ENCODE measurements at places on chromosomes 1 and 21. TPM values are rescaled to one million over a fixed set of nuclear protein-coding genes. Genes with fewer than 3 reads are reported as not detected.
A peak's percentile ranks its signal among the peaks of the same experiment; 100 is the strongest.

Gene KRTCAP2
- total RNA-seq: 177 TPM

Gene UBXN10
- total RNA-seq: 0.23 TPM

Gene CDC14A
- 34.2 TPM for total RNA-seq

DNA sequence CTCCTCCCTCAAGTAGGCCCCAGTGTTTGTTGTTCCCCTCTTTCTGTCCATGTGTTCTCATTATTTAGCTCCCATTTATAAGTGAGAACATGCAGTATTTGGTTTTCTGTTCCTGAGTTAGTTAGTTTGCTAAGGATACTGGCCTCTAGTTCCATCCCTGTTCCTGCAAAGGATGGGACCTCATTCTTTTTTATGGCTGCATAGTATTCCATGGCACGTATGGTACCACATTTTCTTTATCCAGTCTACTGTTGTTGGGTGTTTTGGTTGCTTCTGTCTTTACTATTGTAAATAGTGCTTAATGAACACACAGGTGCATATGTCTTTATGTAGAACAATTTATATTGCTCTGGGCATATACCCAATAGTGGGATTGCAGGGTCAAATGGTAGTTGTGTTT lies 232.9 kb downstream of the TPR start:
- H3K27me3 ChIP-seq: no peaks in the 10 kb centered on the region
- no peak for DNase-seq
- no peak overlapping the region for H3K27ac ChIP-seq
- H3K4me3 ChIP-seq: no peak overlapping the region
- H3K36me3 ChIP-seq: no peaks in the 10 kb centered on the region

GRCh38 chr1:8506995-8507615 lies 189.2 kb downstream of the SLC45A1 start:
- no peak overlapping the region for H3K4me3 ChIP-seq
- no peak for DNase-seq

DNA sequence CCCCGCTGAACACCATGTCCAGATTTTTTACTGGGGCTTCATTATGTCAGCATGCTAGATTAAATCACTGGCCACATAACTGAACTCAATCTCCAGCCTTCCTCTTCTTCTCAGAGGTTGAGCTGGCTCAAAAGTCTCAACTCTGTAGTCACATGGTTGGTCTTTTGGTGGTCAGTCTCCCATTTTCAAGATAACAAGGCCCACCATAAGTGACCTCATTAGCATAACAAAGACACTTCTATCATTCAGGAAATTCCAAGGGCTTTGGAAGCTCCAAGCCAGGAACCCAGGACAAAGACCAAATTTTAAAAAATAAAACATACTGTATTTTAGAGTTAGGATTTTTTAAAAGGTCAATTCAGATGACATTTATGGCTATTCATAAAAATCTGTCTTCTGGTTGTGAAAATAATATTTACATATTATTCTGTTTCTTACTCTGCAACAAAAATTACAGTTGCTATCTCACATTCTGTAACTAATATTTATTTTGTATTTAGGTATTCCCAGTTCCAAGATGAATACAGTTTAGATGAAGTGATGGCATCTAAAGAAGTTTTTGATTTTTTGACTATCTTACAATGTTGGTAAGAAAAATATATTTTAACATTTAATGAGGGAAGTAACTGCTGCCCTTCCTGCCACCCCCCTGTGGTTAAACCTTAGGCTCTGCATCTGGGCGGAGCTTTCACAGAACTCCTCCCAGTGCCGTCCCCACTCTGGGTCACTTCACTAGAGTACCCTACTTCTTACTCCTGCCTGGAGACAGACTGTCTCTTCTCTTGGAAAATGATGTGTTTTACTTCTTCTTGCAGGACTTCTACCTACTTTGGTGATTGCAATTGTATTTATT lies 49.3 kb downstream of the SCP2 start:
- no peak overlapping the region for H3K4me3 ChIP-seq
- H3K27me3 ChIP-seq: no peaks in the 10 kb centered on the region
- DNase-seq: no peak

DNA sequence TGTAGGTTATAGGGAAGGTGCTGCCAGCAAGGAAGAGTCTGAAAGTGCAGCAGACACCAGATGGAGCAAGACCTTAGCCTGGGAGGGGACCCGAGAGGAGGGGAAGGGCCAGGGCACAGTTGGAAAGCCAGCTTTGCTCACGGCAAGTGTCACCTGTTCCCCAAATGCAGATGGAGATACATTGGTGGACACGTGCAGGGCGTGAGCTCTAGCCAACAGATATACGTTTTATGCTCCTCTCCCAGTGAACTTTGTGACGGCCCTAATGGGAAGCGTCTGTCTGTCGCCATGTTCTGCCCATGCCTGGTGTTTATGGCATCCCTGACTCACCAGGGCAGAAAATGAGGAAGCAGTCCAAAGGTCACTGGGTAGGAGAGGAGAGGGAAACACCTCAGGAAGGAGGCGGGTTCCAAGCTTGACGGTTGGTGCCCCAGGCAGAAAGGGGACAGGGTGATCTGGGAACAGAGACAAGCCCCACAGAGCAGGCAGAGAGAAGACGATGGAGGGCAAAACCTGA lies 7.6 kb downstream of the GPA33 start:
- H3K27ac ChIP-seq: no peak overlapping the region
- H3K4me3 ChIP-seq: no peak overlapping the region
- no peak for DNase-seq
- H3K27me3 ChIP-seq: peaks cover 10% of the 10 kb centered on the region
- no peaks in the 10 kb centered on the region for H3K4me1 ChIP-seq

DNA sequence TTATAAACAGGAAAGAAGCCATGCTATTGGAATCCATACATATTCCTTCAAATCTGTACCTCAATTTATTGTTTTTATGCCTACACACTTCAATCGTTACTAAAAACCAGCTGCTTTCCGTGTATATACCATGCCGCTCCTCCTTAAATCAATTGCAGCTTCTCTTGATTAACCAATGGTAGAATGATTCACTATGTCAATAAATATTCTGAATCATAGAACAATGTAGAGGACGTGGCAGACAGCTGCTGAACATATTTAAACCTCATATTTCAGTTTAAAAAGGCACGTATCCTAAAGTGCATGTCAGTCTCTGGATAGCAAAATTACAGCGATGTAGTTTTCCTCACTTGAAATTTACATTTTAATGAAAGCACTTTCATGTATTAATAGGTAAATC lies 100.4 kb downstream of the MRPL39 start:
- H3K27ac ChIP-seq: no peak overlapping the region
- H3K36me3 ChIP-seq: peaks cover 21% of the 10 kb centered on the region
- DNase-seq: no peak
- no peak overlapping the region for H3K4me3 ChIP-seq
- H3K4me1 ChIP-seq: peaks cover 47% of the 10 kb centered on the region

- H3K27me3 ChIP-seq: peaks cover 5% of the 10 kb centered on the region
- H3K27ac ChIP-seq: no peak overlapping the region
- peaks cover 2% of the 10 kb centered on the region for H3K4me1 ChIP-seq
- no peaks in the 10 kb centered on the region for H3K36me3 ChIP-seq
These were observed 18.8 kb downstream of the RGS13 start for GRCh38 chr1:192654591-192655251.

DNA sequence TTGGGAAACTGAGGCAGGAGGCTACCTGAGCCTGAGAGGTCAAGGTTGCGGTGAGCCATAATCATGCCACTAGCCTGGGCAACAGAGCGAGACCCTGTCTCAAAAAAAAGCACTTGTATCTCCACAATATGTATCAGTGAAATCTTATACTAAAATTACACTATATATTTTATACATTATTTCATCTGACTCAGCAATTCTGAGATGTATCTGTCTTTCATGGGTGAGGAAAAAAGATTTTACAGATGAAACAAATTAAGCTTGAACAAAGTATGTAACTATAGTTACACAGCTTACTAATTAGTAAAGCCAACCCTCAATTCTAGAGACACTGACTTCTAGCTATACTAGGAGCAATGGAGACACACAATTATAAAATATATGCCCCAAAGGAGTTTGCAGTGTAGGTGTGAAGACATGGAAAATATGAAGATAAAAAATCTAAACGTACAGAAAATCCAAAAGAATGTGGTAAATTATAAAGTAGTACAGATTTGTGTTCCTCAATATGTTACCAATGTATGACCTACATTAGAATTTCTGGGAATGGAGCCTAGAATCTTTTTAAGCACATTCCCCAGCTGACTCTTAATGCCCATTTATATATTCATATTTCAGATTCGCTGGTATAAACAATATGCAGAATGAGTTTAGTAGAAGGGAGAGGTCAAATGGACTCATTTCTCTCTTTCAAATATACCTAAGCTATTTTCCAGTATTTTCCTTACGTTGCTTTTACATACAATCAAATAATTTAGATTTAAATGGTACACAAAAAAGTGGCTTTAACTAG lies 14.6 kb downstream of the GTF2B start:
- no peak overlapping the region for H3K27ac ChIP-seq
- H3K4me1 ChIP-seq: peaks cover 25% of the 10 kb centered on the region
- no peaks in the 10 kb centered on the region for H3K27me3 ChIP-seq
- H3K4me3 ChIP-seq: no peak overlapping the region

GRCh38 chr1:47984175-47984789 lies 12.9 kb downstream of the TRABD2B start:
- H3K4me3 ChIP-seq: no peak overlapping the region
- H3K36me3 ChIP-seq: no peaks in the 10 kb centered on the region
- H3K27me3 ChIP-seq: peaks cover 60% of the 10 kb centered on the region
- no peak overlapping the region for H3K27ac ChIP-seq
- no peak for DNase-seq
- no peaks in the 10 kb centered on the region for H3K4me1 ChIP-seq

GRCh38 chr1:197198911-197199310 lies 52.4 kb upstream of the ASPM start:
- peaks cover 57% of the 10 kb centered on the region for H3K4me1 ChIP-seq
- peak overlapping the region; percentile 54 for H3K4me3 ChIP-seq
- H3K27me3 ChIP-seq: no peaks in the 10 kb centered on the region
- H3K36me3 ChIP-seq: peaks cover 18% of the 10 kb centered on the region
- no peak for DNase-seq
- no peak overlapping the region for H3K27ac ChIP-seq

- H3K4me3 ChIP-seq: no peak overlapping the region
- H3K4me1 ChIP-seq: peaks cover 45% of the 10 kb centered on the region
- no peak for DNase-seq
- no peak overlapping the region for H3K27ac ChIP-seq
- H3K36me3 ChIP-seq: peaks cover 28% of the 10 kb centered on the region
These were observed 11.4 kb upstream of the SLAMF1 start for GRCh38 chr1:160658162-160658813.

DNA sequence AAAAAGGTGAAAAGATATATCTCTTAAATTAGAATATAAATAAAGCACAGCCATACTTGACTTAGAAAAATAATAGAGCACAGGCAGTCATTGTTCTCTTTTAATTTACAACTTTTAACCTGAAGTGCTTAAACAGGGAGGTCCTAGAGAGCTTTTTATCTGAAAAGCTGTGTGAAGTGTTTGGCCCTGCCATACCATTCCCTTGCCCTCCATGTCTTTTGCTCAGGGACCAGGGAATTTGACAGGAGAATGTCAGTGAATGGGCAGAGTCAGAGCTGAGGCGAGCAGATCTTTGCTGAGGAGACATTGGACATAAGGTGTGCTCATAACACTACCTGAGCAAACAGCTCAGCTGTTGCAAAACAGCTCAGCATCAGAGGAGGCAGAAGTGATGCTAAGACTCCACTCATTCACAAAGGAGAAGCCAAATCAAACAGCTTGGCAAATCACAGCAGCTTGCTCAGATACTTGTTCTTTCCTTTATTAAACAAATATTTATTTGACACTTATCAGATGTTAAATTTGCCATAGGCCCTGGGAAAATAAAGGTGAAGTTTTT lies 14.9 kb upstream of the MGST3 start:
- no peak overlapping the region for H3K27ac ChIP-seq
- no peaks in the 10 kb centered on the region for H3K4me1 ChIP-seq
- H3K4me3 ChIP-seq: no peak overlapping the region
- no peaks in the 10 kb centered on the region for H3K36me3 ChIP-seq

GRCh38 chr1:192284927-192285326 lies 31.9 kb upstream of the RGS21 start:
- no peaks in the 10 kb centered on the region for H3K27me3 ChIP-seq
- H3K4me3 ChIP-seq: no peak overlapping the region
- H3K36me3 ChIP-seq: no peaks in the 10 kb centered on the region
- H3K27ac ChIP-seq: no peak overlapping the region

GRCh38 chr1:58539553-58539952 lies 7.0 kb downstream of the OMA1 start:
- H3K4me3 ChIP-seq: no peak overlapping the region
- H3K36me3 ChIP-seq: no peaks in the 10 kb centered on the region
- H3K27me3 ChIP-seq: no peaks in the 10 kb centered on the region
- DNase-seq: no peak

DNA sequence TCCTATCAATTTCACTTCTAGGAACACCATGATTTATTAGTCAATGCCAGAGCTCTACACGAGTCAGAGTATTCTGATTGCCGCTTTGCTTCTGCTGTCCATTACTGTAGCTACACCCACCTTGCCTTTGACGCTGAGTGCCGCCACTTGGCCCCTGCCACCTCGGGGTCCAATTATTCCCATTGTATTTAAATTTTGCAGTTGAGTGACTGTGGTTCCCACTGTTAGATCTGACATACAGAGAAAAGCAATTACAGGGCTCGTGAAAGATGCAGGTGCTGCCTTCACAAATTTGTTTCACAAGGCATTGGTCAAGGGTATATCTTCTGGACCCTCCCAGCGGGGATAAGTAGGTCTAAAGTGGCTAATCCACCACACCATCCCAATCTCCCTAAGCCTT lies 428.9 kb downstream of the SIPA1L2 start:
- H3K27ac ChIP-seq: no peak overlapping the region
- no peaks in the 10 kb centered on the region for H3K36me3 ChIP-seq
- DNase-seq: no peak
- H3K27me3 ChIP-seq: no peaks in the 10 kb centered on the region
- no peak overlapping the region for H3K4me3 ChIP-seq
- H3K4me1 ChIP-seq: no peaks in the 10 kb centered on the region

DNA sequence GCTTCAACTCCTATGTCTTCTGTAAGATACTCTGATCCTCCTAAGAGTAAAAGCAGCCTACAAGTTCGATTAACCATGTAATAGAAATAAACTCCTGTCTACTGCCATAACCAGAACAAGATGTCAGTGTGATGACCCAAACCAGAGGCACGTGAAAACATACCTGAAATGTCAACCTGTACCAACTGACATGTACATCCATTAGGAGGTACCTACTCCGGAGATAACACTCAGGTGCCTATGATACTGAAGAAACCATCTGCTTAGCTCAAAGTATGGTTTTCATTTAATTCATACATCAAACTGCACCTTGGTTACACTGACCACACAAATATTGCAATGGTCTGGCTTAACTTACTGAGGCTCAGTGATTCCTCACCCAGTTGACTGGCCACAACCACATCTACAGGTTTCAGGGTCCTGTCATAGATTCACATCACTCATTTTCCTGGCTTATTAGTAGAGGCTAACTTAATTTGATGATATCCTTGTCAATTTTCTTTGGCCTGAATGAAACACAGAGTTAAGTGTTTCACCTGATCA lies 4.4 kb downstream of the ITPKB start:
- no peak for DNase-seq
- H3K4me1 ChIP-seq: peaks cover 69% of the 10 kb centered on the region
- H3K36me3 ChIP-seq: peaks cover 45% of the 10 kb centered on the region
- peak overlapping the region; percentile 43 for H3K27ac ChIP-seq

DNA sequence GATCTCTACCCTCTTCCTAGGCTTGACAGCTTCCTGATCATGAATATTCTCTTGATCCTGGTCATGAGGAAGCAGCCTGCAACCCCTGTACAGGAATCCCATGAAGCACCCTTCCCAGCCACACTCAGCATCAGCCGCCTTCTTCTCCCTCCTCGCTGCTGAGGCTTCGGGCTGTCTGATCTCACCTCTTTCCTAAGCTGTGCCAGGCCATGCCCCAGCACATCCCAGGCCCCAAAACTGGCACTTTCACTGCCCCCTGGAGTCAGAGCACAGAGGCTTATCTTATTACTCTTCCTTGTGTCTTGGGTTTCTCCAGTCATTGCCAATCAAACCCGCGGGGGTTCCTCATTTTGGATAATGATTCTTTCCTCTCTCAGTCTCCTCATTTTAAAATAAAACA lies 259.5 kb downstream of the RGS7 start:
- no peak overlapping the region for H3K4me3 ChIP-seq
- no peak overlapping the region for H3K27ac ChIP-seq
- no peaks in the 10 kb centered on the region for H3K27me3 ChIP-seq

Measured in activated CD8-positive, alpha-beta memory T cell treated with anti-CD3 and anti-CD28 coated beads, Interleukin-2, amount 10 ng/mL, durations not matched to agents 7 days and 5 days (primary cell).